ENCODE measurements at places on chromosomes 5 and 9.

- no peak for DNase-seq
Observed at GRCh38 chr9:114034661-114035062, 43.4 kb downstream of the AMBP start.

GRCh38 chr5:124873713-124874112, 127.3 kb upstream of the ZNF608 start:
- DNase-seq, result no peak

- DNase-seq, result no peak
Observed at GRCh38 chr5:176660530-176660859, 13.2 kb downstream of the TSPAN17 start.

DNA sequence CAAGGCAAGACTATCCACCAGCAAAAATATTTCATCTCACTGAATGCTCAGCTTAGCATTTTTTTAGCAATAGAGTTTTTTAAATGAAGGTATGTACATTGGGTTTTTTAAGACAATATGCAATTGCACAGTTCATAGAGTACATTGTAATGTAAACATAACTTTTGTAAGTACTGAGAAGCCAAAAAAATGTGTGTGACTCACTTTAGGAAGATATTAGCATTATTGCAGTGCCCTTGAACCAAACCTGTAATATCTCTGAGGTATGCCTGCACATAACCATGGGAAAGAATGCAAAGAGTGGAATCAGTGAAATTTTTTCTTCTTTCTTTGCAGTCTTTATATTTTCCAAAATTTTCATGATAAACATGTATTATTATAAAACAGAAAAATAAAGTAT, 1533.3 kb upstream of the WWC1 start:
- DNase-seq, result no peak

DNA sequence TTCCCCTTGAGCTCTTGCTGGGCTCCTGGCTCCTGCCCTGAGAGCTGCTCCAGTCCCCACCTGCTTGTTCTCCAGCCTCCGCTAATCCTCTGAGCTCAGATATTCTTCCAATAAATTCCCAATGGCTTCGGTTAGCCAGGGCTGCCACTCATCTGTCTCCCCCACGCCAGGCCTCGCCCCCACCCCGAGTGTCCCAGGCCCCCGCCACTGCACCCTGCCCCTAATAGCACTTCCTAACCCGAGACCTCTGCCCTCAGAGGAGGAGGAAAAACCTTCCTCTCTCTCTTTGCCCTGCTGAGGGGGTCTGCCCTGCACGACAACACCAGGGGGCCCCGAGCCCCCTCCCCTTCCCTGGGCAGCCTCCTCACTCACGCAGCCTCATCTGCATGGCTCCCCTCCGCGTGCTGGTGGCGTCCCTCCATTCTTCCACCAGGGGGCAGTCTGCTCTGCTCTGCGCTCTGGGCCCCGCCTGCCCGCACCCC, 5.4 kb upstream of the LCN15 start:
- DNase-seq, result peak; percentile 31

- no peak for DNase-seq
Observed at GRCh38 chr5:79200573-79201183, 35.3 kb upstream of the JMY start.

- DNase-seq, result no peak
Observed at GRCh38 chr9:83491995-83492394, 46.2 kb downstream of the FRMD3 start.

DNA sequence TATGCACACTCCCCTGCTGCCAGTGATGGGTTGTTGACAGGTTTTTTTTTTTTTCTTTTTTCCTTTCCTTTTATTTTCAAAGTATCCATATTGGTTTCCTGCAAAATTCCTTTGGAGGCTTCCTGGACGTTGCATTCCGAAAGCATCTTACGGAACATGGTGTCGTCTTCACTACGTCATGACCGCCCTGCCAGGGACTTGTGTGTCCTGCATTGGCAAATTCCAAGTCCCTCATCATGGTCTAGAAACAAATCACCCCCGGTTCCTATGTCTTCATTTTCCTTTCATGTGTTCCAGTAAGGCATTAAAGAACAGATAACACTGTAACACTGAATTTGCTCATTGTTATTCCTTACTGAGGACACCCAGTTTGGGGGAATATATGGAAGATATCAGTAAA, 35.0 kb upstream of the ADAMTSL1 start:
- DNase-seq, result no peak

GRCh38 chr5:2861605-2862004, 110.1 kb upstream of the IRX2 start:
- DNase-seq, result no peak

- no peak for DNase-seq
Observed at GRCh38 chr5:58183078-58183785, 276.7 kb downstream of the PLK2 start.

- no peak for DNase-seq
Observed at GRCh38 chr9:5489630-5490490, 20.5 kb upstream of the PDCD1LG2 start.

DNA sequence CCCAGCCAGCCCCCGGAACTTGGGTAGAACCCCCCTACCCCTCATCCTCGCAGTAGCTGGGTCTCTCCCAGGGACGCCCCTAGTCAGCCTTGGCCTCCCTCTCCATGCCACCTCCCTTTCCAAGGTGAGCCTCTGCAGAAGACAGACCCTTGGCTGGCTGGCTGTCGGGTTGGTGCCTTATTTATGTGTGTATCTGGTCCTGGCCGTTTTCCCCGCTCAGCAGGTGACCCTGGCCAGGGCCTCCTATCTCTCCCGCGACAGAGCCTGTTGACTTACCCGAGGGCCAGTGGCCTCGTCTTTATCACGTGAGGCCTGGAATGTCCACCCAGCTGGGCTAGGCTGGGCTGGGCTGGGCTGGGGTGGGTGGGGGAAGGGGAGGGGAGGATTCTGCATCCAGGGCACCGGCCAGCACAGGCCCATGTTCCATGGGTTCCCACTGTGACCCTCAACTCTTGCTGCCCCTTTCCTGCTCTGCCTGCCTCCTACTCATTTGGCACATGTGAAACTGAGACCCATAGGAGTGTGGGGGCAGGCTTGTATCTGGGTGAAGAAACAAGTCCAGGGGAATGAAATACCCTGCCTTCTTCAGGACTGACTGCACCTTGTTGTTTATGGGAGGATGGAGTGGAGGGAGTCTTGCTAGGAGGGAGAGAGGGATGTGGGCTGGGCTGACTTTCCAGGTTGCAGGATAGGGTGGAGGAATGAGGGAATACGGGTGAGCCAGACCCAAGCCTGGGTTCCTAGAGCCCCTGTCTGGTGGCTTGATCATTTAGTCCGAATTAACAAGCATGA, 3.1 kb downstream of the CXXC5 start:
- DNase-seq, result no peak

- DNase-seq, result no peak
Observed at GRCh38 chr9:33306037-33306436, 15.7 kb downstream of the NFX1 start.

DNA sequence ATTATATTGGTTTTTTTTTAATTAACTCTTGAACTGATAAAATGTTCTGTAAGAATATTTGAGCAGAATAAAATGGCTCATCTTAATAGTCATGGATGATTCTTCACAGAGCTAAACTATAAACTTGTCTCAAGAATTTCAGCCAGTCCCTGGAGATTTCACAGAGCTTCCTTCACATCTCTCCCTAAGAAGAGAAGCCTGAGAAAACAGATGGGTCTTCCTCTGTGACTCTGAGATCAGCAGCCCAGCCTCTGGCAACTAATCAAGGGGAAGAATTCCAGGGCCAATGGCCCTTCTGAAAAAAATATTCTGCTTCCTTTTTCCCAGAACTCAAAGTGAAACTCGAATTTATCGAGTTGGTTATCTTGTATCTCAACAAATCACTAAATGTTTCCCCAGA, 122.2 kb upstream of the ITGA1 start:
- DNase-seq, result no peak

GRCh38 chr9:83355729-83356151, 182.5 kb downstream of the FRMD3 start:
- DNase-seq, result no peak

GRCh38 chr9:123691765-123692303, 238.1 kb downstream of the DENND1A start:
- DNase-seq, result no peak

DNA sequence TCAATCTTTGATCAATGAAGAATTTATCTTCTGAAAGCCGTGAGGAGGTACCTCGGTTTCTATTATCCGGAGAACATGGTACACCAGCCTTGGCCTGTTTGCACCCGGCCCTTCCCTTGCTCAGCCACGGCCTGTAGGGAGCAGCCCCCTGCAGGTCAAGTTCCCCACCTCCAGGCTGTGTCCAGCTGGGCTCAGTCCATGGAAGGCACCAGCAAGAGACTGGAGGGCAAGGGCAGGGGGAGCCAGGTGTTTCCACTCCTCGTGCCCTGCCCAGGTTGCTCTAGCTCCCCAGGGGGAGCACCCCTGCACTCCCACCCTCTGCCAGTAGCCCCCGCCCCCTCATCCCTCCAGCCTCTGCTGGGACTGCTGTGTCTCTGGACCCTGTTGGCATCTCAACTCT, 87.3 kb upstream of the ADAMTS2 start:
- no peak for DNase-seq

- DNase-seq, result no peak
Observed at GRCh38 chr9:1231998-1232919, 182.1 kb downstream of the DMRT2 start.

GRCh38 chr5:119286511-119287488, 69.0 kb upstream of the TNFAIP8 start:
- no peak for DNase-seq

Data from stimulated activated CD4-positive, alpha-beta T cell treated with anti-CD3 and anti-CD28 coated beads, TNF-alpha, amount 100 ng/mL, for 48 hours (primary cell).